Activated T-helper 1 cell treated with anti-CD3 and anti-CD28 coated beads, Interleukin-12 subunit alpha, Interleukin-12 subunit beta, Interleukin-2, Interleukin-4 antibody, amounts not matched to agents 30 ng/mL and 10 ng/mL and 1 ng/mL, durations not matched to agents 14 hours and 24 hours and 36 hours (primary cell): ENCODE measurements at places on chromosomes 2 and 18.
A peak's percentile ranks its signal among the peaks of the same experiment; 100 is the strongest.

- no peaks in the 10 kb centered on the region for H3K27me3 ChIP-seq
- H3K4me1 ChIP-seq, result no peaks in the 10 kb centered on the region
- H3K27ac ChIP-seq, result no peak overlapping the region
- DNase-seq, result no peak
These were observed 232.1 kb downstream of the EIPR1 start for GRCh38 chr2:3145471-3146021.

DNA sequence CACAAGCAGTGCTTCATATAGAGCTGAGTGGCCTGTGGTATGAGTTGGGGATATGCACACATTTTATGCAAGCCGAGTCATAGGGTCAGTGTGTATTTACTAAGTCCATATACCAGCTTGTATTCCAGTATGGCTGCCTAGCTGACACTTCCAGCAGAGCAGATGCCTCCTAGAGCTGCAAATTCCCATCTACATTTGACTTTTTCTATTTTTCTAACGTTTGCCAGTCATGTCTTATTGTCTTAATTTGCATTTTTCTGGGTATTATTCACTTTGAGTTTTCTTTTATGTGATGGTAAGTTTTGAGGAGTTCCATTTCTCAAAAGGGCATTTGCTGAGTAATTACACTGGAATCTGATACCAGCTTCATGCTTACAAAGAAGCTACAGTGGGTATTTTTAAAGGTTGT, 334.5 kb upstream of the CDH2 start:
- H3K27ac ChIP-seq, result no peak overlapping the region
- no peak for DNase-seq

DNA sequence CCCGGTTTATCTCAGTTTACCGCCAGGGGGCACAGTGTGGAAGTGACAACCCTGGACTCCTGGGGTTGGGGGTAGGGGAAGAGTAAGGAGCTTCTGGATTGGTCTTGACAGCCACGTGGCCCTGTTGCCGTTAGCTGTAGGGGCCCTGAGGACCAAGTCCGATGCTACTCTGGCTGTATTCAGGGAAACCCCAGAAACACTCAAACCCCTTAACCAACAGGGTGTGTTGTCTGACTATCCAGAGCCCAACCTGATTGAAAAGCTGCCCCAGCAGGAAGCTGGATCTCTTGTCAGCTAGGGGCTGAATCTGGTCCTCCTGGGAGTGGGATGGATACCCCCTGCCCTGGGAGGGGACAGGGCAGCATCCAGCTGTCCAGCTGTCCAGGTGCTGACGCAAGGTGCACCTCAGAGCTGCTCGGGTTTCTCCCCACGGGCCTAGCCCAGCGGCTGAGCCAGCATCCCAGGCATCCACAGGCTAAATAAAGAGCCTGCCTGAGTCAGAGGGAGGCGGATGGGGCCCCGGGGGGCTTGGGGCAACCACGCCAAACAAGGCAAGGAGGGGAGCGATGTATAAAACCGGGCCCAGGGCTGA, 3.1 kb upstream of the GMPPA start:
- H3K36me3 ChIP-seq, result peaks cover 3% of the 10 kb centered on the region
- peaks cover 26% of the 10 kb centered on the region for H3K4me1 ChIP-seq
- peak; percentile 31 for DNase-seq
- H3K27me3 ChIP-seq, result peaks cover 42% of the 10 kb centered on the region
- no peak overlapping the region for H3K4me3 ChIP-seq

GRCh38 chr2:18396329-18397010, 164.0 kb downstream of the RDH14 start:
- no peak for DNase-seq
- peaks cover 5% of the 10 kb centered on the region for H3K27me3 ChIP-seq
- no peaks in the 10 kb centered on the region for H3K4me1 ChIP-seq
- no peak overlapping the region for H3K27ac ChIP-seq

DNA sequence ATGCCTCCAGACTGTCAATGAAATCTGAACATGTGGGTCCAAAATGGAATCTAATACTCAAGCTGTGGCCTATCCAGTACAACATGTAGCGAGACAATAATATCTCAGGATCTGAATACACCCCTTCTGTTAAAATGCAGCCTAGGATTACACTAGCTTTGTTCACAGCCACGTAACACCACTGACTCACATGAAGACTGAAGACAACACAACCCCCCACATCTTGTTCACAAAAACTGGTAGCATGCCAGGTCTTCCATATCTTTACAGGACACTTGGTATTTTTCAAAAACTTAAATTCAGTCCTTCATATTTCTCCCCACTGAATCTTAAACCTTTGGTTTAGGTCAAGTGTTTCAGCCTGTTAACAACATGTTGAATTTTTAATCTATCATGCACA, 84.2 kb downstream of the SLC8A1 start:
- no peaks in the 10 kb centered on the region for H3K27me3 ChIP-seq
- no peak for DNase-seq
- no peaks in the 10 kb centered on the region for H3K36me3 ChIP-seq
- H3K4me1 ChIP-seq, result peaks cover 6% of the 10 kb centered on the region

DNA sequence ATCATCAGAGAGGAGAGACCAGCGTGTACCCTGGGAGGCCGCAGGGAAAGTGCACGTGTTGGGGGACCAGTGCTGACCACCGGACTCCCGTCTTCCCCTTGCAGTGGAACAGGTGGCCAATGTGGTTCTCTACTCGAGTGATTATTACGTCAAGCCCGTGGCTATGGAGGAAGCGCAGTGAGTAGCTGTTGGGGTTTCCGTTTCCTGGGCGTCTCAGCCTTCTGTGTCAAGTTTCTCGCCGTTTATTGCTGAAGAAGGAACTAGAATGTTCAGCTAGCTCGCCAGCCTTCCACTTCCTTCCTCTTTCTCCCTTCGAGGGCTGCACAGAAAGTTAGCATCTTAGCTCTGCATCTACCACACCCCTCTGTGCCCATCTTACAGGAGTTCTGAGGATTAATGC, 22.8 kb upstream of the DGKD start:
- peaks cover 4% of the 10 kb centered on the region for H3K27me3 ChIP-seq
- H3K27ac ChIP-seq, result peak overlapping the region; percentile 97
- DNase-seq, result peak; percentile 70
- peaks cover 6% of the 10 kb centered on the region for H3K36me3 ChIP-seq
- peak overlapping the region; percentile 63 for H3K4me3 ChIP-seq
- H3K4me1 ChIP-seq, result peaks cover 41% of the 10 kb centered on the region

DNA sequence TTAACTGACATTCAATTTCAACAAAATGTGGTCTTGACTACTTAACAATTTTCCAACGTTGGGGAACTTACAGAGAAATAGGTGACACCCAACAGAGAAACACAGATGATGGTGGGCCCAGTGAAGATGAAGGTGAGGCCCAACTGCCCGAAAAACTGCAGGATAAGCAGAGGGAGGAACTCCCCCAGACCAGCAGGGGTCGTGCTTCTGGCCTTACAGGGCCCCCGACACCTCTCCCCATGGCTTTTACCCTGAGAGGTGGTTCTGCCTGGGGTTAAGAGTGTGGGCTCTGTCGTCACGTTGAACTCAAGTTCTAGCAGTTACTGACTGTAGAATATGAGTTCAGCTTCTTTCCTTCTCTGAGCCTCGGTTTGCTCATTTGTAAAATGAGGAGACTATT, 119.5 kb upstream of the SMIM21 start:
- no peak for DNase-seq
- no peaks in the 10 kb centered on the region for H3K36me3 ChIP-seq
- H3K4me1 ChIP-seq, result no peaks in the 10 kb centered on the region
- peaks cover 4% of the 10 kb centered on the region for H3K27me3 ChIP-seq

DNA sequence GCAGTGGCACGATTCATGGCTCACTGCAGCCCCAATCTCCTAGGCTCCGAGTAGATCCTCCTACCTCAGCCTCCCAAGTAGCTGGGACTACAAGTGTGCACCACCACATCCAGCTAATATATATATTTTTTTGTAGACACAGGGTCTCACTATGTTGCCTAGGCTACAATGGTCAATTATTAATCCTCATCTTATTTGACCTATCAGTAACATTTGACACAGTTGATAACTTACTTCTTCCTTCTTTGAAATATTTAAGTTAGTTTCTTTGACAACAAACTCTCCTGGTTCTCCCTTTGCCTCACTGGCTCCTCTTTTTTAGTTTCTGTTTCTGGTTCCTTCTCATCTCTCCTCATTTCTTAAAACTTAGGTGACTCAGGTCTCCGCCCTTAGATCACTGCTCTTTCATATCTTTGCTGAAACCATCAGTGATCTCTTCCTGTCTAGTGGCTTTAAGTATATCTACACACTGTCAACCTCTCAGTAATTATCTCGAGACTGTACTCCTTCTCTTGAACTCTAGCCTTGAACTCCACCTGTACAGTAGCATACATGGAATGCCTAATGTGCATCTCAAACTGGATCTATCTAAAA, 11.5 kb downstream of the PGAP1 start:
- peak overlapping the region; percentile 93 for H3K27ac ChIP-seq
- no peaks in the 10 kb centered on the region for H3K27me3 ChIP-seq
- peaks cover 57% of the 10 kb centered on the region for H3K4me1 ChIP-seq

DNA sequence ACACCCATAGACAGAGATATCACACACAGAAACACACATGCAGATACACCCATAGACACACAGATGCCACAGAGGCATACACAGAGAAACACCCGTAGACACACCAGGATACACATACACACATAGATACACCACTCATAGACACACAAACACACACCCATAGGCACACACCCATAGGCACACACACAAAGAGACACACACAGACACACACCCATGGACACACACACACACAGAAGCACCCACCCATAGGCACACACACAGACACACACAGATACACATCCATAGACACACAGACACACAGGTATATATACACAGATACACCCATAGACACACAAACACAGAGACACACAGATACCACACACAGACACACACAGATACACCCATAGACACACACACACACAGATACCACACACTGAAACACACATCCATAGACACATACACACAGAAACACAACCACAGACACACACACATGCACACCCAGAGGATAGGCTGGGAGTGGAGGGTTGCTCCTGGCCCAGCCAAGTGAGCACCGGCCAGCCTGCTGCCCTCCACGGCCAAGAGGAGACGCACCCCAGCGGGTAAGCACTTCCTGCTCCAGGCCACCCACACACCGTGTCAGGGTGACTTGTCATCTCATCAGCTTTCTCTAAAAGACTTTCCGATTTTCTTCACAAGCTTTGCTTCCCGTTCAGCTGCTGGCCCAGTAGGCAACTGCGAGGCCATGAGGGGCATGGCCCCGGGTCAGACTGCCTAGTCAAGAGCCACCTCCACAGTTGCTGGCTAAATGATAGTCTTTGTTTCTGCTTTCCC, 14.1 kb upstream of the CNNM3 start:
- H3K27ac ChIP-seq, result no peak overlapping the region
- no peak for DNase-seq
- no peak overlapping the region for H3K4me3 ChIP-seq
- no peaks in the 10 kb centered on the region for H3K27me3 ChIP-seq
- H3K4me1 ChIP-seq, result peaks cover 10% of the 10 kb centered on the region

GRCh38 chr2:7930800-7931635, 750.8 kb upstream of the ID2 start:
- peak overlapping the region; percentile 81 for H3K27ac ChIP-seq
- H3K4me1 ChIP-seq, result peaks cover 11% of the 10 kb centered on the region
- no peak for DNase-seq

DNA sequence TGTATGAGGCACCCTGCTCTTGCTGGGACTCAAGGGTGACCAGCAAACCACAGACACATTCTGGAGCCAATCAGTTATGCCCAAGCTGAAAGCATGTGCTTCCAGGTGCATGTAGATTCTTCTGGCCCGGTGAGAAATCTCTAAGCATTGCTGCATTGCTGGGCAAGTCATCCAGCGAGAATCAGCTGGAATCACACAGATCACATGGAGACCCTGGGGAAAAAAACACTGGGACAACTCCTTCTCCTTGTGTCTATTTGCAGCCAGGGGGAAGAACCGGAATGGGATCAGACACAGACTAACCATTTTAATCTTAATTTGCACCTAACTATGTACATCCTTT, 119.7 kb upstream of the KLF7 start:
- peaks cover 73% of the 10 kb centered on the region for H3K4me1 ChIP-seq
- DNase-seq, result no peak
- peaks cover 2% of the 10 kb centered on the region for H3K36me3 ChIP-seq

DNA sequence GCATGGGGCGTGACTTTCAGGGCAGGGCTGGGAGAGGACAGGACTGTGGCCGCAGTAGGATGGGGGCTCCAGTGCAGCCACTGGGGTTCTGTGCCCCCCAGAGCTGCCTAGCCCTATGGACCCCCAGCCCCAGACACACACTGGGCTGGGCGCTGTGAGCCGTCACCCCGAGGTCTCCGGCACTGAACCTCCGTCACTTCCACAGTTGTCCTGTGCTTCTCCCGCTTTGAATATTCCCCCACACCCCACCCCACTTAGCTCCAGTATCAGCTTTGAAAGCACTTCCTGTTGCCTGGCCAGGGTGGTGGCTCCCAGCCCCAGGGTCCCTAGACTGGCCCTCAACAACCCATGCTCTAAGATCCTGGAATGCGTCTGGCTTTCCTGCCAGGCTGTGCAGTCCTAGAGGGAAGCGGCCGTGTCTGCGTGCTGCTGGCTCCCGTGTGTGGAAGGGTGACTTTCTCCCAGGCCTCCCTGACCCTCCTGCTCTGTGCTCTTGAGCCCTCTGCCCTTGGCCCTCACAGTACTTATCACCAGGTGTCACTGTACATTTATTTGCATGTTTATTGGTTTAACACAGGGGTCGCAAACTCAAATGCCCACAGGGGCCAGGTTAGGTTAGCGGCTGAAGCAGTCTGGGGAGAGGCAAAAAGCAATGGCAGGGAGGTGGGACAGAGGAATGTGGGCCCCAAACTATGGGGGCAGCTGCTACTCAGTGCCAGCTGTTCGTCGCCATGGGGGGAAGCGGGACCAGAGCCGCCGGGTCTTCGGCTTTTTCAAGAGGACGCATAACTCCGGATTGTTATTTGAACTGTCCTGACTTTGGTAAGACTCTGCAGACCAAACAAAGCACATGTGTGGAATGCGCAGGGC, 9.9 kb downstream of the OBSL1 start:
- H3K27me3 ChIP-seq, result peaks cover 4% of the 10 kb centered on the region
- no peak overlapping the region for H3K4me3 ChIP-seq
- H3K36me3 ChIP-seq, result no peaks in the 10 kb centered on the region
- no peaks in the 10 kb centered on the region for H3K4me1 ChIP-seq
- no peak overlapping the region for H3K27ac ChIP-seq
- DNase-seq, result no peak

GRCh38 chr2:176542476-176542875, 273.2 kb downstream of the MTX2 start:
- no peaks in the 10 kb centered on the region for H3K36me3 ChIP-seq
- H3K4me1 ChIP-seq, result no peaks in the 10 kb centered on the region
- DNase-seq, result no peak
- H3K27ac ChIP-seq, result no peak overlapping the region
- no peak overlapping the region for H3K4me3 ChIP-seq

GRCh38 chr18:54774423-54774822, 53.9 kb upstream of the RAB27B start:
- no peak overlapping the region for H3K4me3 ChIP-seq
- H3K36me3 ChIP-seq, result no peaks in the 10 kb centered on the region
- H3K4me1 ChIP-seq, result peaks cover 15% of the 10 kb centered on the region
- H3K27ac ChIP-seq, result no peak overlapping the region
- no peak for DNase-seq
- peaks cover 5% of the 10 kb centered on the region for H3K27me3 ChIP-seq

GRCh38 chr18:48923746-48924629, 26.8 kb downstream of the SMAD7 start:
- H3K4me1 ChIP-seq, result peaks cover 84% of the 10 kb centered on the region
- H3K4me3 ChIP-seq, result peak overlapping the region; percentile 49
- H3K36me3 ChIP-seq, result peaks cover 30% of the 10 kb centered on the region
- H3K27me3 ChIP-seq, result no peaks in the 10 kb centered on the region
- peak overlapping the region; percentile 96 for H3K27ac ChIP-seq
